ENCODE measurements at places on chromosomes 11 and 22.

DNA sequence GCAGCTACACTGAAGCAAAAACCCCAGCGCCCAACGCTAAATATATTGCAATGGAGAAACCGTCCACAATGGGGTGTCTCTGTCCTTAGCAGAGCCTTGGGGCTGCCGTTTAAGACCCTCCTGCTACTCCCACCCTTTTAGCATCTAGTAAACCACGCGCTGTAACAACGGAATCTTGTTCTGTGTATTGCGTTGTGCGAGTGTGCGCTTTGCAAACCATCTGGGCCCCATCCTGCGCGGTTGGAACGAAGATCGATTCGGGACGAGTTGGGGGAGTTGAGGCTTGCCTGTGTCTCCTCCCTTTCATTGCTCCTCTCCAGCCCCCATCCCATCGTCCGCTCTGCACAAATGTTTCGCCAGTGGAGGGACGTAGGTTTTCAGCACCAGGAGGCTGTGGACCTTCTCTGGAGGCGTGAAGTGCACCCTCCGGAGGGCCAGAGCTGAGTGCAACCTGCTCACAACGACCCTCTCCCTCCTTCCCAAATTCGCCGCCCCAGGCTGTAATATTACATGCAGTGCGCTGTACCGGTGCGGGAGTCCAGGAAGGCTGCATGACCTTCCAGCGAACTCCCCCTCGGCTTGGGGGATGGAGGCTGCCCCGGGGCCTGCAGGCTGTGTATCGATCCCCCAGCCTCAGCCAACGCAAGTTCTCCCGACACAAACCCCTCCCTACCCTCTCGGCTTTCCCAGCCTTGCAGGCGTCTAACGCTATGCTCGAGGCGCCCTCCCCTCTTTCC lies 1.6 kb upstream of the KMT2A start:
- DNase-seq, result peak; percentile 59

GRCh38 chr11:17978553-17979287 lies 34.1 kb downstream of the SERGEF start:
- DNase-seq, result peak; percentile 59

DNA sequence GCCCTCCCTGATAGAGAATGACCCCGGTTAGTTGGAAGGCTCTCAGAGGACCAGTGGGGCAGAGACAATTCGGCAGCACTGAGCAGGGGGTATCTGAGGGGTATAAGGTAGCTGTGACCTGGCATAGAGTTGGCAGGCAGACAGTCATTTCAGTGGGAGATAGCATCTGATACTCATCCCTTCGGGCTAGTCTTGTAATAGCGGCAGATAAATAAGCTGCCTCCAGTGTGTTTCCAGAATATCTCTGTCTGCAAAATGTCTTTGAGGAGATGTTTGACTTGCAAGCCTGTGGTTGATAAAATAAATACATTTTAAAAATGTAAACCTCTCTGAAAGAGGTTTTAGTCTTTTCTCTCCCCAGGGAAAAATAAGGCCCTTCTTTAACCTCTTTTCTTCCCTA lies 54.2 kb downstream of the TEAD1 start:
- no peak for DNase-seq

DNA sequence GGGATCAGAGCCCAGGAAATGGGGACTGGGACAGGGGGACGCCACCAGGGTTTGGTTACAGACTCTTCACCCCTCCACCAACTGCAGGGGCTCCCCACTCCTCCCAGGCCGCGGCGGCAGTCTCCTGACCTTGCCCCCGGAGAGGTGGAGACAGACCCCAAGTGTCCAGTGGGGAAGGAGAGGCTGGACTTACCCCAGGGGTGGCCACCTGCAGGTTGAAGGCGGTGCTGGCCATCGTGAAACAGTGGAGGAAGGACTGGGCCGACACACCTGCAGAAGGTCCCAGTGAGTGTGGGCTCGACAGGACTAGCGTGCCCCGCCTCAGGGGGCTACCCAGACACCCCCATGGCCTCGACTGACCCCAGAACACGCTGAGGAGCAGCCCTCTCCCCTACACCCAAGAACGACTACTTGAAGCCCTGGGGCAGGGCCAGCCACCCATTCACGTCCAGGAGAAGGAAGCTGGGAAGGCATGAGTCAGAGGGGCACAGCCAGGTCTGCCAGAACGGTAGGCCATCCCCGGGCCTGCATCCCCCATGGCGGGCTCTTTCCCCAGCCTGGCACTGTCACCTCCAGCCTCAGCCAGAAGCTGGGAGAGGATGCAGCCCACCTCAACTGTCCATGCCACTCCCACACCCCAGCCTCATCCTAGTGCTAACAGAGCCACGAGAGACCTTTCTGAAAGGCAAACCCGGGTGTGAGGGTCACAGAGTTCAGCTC lies 2.3 kb downstream of the GATD1 start:
- DNase-seq, result no peak

All from small intestine (tissue), 16 donors.